ENCODE measurements at places on chromosomes 1 and 21.

- no peak for DNase-seq
Observed at GRCh38 chr1:49293016-49293415, 516.3 kb upstream of the BEND5 start.

GRCh38 chr1:23742670-23743286 lies 493 bp upstream of the ELOA start:
- peak; percentile 45 for DNase-seq

DNA sequence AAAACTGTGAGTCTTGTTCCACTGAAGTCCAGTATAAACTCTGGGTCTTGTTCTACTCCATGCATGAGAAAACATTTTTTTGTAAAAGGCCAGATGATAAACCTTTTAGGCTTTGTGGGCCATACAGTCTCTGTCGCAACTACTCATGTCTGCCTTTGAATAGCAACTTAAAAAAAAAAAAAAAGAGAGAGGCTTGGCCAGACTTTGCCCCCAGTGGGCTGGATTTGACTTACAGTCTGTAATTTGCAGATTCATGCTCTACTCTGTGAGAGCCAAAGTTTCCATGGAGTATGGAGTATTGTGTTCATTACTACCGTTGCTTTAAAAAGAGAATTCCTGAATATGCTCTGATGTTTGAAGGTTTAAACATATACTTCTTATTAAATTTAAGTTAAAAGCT lies 654.9 kb upstream of the PKN2 start:
- no peak for DNase-seq

DNA sequence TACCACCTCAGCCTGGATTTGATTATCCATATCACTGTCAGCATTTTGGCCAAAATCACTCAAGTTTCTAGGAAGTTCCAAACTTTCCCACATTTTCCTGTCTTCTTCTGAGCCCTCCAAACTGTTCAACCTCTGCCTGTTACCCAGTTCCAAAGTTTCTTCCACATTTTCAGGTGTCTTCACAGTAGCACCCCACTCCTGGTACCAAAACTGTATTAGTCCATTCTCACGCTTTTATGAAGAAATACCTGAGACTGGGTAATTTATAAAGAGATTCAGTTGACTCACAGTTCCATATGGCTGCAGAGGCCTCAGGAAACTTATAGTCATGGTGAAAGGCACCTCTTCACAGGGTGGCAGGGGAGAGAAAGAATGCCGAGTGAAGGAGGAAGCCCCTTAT lies 39.4 kb downstream of the STXBP3 start:
- DNase-seq, result no peak

- DNase-seq, result no peak
Observed at GRCh38 chr1:214688891-214689290, 85.9 kb downstream of the CENPF start.

DNA sequence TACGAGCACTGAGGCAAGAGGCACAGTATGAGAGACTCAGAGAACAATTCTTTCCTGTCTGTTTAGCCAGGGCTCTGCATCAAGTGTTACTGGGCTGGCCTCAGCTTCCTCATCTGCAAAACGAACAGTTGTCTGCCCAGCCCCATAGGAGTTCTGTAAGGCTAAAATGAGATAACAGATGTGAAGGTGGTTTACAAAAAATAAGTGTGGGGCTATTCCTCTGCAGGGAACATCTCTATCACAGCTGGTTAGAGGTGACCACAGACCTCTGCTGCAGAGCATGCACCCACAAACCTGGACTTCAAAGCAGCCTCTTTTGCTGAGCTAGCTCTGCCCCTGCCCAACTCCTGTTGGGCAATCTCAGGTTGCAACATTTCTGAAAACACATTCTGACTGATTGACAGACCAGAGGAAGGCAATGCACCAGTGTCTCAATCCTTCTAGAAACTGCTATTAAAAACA lies 10.5 kb upstream of the OLIG1 start:
- peak; percentile 98 for DNase-seq

DNA sequence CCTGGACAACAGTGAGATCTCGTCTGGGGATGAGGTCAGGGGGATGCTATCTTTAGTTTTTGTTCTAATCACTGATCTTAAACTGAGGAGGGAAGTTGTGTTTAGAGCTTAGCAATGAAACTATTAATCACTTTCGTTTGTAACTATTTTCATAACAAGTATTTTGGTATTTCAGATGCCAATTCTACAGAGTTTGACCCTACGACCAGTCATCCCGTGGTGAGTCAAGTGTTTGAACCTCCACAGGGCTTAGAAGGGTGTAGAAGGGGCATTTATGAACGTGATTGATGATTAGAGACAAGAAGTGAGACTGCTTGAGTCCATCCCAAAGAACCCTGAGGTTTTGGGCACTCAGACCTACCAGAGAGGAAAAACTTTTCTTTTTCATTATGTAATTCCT lies 15.6 kb downstream of the SLFNL1 start:
- no peak for DNase-seq

- DNase-seq, result no peak
Observed at GRCh38 chr1:163170331-163170730, 32.4 kb downstream of the RGS5 start.

- no peak for DNase-seq
Observed at GRCh38 chr1:21724570-21724969, 55.4 kb upstream of the RAP1GAP start.

GRCh38 chr1:204449678-204450280 lies 38.2 kb upstream of the PPP1R15B start:
- DNase-seq, result no peak

DNA sequence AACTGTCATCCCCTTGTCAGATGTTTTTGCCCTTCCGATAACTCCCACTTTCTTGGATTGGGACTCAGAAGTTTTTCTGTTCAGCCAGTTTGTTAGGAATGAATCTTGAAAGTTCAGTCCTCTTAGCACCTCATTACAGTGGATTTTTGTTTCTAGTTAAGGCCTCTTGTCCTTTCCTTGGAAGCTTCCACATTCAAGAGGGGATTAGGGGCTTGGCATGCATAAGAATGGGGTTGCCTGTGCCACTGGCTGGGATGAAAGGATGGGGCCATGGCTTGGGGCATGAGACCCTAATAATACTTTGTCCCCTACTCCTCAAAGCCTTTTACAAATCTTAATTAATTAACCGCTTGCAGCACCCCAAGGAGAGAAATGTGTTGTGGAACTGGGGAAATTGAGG lies 2.4 kb upstream of the DHDDS start:
- no peak for DNase-seq

DNA sequence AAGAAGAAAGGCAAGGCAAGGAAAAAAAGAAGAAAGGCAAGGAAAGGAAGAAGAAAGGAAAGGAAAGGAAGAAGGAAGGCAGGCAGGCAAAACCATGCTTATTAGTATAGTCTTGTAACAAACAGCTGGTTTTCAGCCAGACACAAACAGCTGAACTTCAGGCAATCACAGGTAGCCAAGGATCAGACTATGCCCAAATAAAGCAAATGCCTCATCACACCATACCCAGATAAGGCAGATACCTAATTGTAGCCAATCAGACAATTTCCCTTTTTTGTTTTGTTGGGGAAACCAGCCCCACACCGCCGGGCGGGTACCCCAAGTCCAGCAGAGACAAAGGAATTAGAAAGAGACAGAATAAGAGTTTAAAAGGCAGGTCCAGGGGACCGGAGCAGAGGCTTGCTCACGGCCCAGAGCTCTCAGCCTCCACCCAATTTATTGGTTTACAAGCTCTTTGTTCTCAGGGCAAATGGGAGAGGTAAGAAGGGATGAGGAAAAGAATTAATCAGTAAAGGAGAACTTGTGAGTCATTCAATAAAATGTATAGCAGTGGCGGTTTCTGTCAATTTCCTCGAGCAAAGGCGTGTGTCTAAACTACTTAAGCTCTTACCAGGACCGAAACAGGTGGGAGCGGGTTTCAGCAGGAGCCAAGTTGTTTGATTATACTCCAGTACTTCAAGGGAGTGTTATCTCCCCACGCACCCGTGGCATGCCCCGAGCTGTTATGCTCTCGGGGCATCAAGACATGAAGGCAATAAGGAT lies 886.8 kb downstream of the KCNT2 start:
- no peak for DNase-seq

GRCh38 chr21:45093035-45093532 lies 18.7 kb downstream of the ADARB1 start:
- no peak for DNase-seq

GRCh38 chr21:19034560-19034959 lies 631.0 kb upstream of the TMPRSS15 start:
- no peak for DNase-seq

GRCh38 chr1:100400404-100400803 lies 48.1 kb downstream of the CDC14A start:
- peak; percentile 89 for DNase-seq

DNA sequence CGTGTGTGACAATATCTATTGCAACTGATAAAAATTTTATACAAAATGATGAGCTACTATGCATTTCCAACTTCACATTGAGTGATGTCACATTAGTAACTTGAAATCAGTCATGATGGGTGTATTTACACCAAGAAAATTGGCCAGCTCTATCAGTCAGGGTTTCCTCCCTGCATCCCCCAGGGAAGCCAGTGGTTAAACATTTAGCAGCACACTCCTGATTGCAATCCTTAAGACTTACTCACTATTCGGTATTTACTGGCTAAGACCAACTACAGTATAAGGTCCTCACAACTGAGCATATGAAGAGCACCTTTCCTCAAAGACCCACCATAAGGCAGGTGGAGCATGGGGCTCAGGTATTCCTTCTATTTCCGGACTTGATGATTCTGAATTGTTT lies 41.3 kb upstream of the PTGFRN start:
- no peak for DNase-seq

GRCh38 chr21:17829472-17829871 lies 10.3 kb upstream of the C21orf91 start:
- no peak for DNase-seq
